ENCODE measurements at places on chromosomes 3 and 15.

DNA sequence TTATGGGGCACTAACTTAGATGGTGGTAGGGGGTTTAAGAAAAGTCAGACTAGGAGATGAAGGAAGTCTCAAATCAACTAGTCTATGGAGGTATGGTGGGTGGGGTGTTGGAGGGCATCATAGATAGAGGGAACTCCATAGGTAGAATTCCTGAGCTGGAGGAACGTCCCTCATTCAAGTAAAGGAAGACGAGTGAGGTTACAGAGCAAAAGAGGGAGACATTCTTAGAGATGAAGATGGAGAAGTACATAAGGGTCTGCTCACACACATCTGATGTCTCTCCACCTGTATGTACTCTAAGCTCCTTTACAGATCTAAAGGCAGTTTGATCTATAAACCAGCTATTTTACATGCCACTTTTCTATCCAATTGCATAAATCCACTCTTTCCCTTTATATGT is 1.4 kb downstream of the PLSCR1 start:
- DNase-seq = no peak

- no peak for DNase-seq
These were observed 7.1 kb downstream of the BLOC1S6 start for GRCh38 chr15:45594319-45594718.

DNA sequence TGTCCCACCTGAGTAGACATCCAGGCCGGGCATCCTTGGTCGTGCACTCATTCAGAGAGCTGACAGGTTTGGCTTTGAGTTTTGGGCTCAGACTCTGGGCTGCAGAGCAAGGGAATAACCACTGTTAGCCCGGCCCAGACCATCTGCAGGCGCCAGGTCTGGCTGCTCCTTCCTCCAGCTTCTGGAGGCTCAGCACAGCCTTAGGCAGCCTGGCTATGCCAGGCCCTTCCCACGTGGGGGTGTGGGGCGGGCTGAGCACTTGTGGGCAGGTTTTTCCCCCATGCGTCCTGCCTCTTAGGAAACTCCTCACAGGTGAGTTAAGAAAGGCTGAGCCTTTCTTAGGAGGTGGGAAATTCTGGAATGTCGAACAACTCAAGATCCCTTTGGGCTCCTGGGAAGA is 11.2 kb downstream of the PLA2G4B start:
- no peak for DNase-seq

DNA sequence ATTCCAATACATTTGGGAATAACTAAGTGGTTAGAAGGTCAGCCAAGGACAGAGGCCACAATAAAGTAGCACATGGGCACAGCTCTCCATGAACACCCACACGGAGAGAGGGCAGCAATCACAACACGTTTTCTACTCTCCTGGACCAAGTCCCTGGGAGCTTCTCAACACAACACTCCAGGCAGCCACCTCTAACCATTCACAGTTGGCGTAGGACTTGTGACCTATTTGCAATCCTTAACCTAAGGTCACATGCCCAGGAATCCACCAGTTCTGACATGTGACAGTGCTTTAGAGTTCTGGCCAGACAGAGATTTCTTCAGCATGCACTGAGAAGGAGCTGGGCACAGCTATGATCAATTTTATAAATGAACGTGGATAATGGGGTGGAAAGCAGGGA is 280.8 kb downstream of the SHQ1 start:
- no peak for DNase-seq

DNA sequence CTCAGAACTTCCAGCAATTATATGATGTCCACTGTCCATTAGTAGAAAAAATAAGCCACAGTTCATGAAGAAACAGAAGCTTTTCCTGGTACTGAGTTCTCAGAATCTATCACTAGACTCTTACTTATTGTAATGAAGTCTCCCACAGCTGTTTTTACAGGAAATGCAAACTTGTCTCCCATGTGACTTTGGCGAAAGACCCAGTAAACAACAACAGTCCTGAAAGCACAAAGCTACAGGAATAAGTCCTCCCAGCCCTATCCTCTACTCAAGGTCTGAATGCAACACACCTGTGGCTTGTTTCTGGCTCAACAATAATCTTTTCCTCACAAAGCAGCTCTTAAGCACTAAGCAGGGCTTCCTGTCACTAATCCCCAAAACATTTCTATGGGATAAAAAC is 55.9 kb downstream of the EOMES start:
- no peak for DNase-seq

DNA sequence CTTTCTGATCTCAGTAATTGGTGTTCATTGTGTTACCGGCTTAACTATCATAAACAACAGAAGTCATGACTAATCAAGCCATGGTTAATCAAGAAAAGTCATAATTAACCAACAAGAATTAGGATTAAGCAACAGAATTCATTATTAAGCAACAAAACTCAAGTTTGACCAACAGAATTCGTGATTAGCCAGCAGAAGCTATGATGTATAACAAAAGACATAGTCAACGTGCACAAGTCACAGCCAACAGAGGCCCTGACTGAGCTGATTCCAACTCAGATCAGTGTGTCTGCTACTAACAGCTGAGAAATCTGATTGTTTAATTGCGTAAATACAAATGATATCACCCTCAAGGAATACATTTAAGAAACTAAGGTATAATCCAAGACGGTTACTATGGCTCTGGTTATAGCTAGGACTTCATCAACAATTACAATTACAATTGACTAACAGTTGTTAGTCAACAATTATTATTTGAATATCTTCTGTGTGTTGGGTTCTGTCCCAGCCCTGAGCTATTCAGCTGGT is 67.7 kb downstream of the RARB start:
- no peak for DNase-seq

- DNase-seq = no peak
These were observed 42.9 kb downstream of the IGSF11 start for GRCh38 chr3:118991775-118992174.
